Globus pallidus (tissue), 1 donor: ENCODE measurements at places on chromosomes 11 and 22.

GRCh38 chr22:27810609-27811151, 9.1 kb upstream of the MN1 start:
- no peak for DNase-seq

DNA sequence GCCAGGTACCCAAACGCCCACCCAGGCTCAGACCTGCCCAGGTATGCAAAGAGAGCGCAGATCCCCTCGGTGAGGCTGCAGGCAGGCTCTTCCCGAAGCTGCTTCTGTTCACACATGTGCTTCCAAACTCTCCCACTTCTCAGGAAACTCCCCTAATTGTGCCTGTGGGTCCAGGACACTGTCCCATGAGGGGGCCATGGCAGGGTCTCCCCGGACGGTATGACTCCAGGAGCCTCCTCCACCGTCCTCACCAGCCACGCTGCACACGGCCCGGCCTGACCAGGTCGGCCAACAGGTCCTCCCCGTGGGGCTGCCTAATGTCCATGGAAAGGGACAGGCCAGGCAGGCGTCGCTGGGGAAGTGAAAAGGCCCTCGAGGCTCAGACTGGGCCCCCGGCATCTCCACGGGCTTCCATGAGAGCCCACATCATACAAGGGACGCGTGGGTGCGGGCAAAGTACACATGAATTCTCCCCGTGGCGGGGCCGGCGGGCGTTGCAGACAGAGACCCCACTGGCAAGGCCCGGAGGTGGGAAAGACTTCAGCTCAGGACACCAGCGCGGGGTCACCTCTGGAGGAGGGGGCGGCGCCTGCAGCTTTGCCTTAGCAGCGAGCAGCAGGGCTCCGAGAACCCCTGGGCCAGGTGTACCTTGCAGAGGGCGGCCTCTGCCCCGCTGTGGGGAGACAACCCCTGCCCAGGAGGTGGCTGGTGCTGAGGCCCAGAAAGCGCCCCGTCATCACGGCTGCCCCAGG, 526.1 kb downstream of the BRD1 start:
- no peak for DNase-seq

GRCh38 chr11:78715639-78716311, 141.1 kb upstream of the NARS2 start:
- DNase-seq: peak; percentile 14

DNA sequence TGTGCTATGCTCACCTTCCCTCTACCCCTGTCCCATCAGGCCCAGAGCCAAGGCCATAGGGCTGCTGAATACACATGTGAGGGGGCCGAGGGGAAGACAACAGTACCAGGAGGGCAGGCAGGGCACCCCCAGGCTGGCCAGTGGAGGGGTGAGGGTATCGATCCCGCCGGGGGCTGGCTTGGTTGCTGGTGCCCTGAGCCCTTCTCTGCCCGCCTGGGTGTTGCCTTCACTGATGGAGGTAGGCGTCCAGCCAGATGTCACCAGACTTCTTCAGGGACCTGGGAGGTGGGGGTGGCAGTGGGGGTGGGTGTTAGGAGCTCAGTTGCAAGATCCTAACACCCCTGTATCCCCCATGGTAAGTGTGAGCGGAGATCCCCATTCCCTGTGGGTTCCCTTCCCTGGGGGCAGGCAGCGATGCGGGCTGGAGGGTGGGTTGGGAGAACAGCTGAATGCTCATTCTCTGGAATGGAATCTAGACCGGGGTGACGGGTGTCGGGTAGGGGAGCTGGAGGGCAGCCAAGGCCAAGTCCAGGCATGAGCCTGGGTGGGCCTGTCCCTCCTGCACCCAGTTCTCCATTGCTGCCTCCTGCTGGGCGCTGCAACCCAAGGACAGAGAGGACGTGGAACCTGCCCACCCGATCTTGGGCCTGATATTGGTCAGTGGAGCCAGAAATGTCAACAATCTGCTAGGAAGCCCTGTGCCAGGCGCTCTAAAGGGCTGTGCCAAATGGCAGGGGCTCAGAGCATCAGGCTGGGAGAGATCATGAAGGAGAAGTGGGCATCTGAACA, 17.6 kb downstream of the FADS3 start:
- DNase-seq: no peak

DNA sequence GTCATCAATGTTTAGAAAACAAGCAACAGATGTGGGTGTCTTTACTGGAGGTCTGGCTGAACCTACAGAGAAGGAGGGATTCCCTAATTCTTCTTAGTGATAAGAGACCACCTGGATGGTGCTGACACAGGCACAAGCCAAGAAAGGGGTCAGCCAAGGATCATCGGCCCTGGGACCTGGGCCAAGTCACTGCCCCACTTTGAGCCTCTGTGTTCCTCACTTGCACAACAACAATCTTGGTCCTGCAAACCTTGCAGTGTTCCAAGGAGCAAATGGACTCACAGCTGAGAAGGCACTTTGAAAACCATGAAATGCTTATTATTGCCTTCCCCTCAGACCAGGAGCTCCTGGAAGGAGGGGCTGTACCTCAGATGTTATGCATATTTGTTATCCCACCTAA, 7.0 kb upstream of the KCNE3 start:
- DNase-seq: no peak

GRCh38 chr11:33884601-33885000, 7.3 kb downstream of the LMO2 start:
- DNase-seq: no peak

DNA sequence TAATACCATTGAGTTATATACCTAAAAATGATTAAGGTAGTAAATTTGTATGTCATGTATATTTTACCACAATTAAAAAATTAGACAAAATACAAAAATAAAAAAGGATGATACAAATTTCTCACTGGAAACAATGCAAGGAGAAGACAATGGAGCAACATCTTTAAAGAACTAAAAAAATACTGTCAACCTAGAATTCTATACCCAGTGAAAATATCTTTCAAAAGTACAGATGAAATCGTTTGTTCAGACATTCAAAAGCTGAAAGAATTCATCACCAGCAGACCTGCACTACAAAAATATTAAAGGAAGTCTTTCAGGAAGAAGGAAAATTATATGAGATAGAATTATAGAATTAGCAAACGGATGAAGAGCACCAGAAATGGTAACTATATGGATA, 9.8 kb upstream of the ASCL2 start:
- DNase-seq: no peak

DNA sequence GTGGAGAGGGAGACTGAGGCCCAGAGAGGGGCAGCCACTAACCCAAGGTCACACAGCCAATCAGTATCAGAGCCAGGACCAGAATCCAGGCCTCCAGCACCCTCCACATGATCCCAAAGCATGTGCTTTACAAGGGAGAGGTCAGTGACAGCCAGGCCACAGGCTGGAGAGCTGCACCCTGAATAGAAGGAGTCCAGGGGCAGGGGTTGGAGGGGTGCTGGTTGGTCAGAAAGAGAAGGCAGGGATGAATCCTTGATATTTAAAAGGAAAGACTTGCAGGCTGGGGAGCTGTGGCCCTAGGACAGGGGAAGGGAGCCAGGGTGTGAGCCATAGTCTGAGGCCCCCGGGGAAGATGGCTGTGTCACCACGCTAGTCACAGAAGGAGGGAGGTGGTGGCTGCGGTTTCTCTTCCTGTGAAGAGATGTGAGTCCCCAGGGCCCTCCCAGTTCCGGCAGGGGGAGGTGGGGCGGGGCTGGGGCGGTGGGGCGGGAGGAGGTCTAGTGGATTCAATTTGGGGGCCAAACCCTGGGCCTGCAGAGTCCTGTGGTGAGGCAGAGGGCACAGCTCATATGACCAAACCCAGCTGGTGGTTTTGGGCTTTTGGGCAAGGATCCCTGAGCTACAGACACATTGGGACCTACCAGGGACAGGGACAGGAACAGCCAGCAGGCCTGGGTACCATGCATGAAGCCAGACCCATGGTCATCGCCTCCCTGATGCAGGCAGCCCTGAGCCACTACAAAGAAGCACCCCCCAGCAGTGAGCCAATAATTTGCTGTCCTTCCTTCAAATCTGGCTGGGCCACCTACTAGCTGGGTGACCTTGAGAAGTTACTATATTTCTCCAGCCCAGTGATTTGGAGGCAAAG, 14.0 kb downstream of the RAC2 start:
- no peak for DNase-seq

- DNase-seq: peak; percentile 66
These were observed at the start of gene TCF20 for GRCh38 chr22:42270510-42271190. TCF20 (minus strand) TSS chr22:42270653; CDS start chr22:42215305, 55,348 bp downstream.

DNA sequence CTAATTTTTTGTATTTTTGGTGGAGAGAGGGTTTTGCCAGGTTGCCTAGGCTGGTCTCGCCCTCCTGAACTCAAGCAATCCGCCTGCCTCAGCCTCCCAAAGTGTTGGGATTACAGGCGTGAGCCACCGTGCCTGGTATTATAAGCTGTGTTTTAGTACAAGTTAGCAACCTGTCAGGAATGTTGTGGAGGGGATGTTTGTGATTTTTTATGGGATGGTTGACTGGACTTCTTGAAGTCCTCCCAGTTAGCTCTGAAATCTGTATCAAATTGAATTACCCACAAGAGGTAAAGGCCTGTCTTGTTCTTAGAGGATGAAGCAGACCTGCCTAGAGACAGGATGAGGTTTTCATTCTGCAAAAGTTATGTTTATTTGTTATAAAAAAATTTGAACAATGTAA, 34.1 kb upstream of the IL18BP start:
- no peak for DNase-seq

DNA sequence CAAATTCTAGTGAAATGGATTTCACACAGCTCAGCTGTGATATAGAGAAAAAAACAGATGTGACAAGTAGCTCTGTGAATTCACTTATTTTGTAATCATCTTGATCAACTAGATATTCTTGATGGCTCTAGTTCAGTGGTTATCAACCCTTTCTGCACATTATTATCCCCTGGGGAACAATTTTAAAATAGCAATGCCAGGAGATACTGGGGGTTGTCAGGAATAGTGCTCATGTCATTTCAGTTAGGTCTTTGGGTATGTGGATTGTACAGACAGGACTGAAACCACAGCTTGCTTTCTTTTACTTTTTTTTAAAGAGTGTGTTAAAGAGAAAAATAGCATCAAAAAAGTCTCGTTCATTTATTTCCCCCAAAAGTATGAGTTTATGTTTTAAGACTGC, 269.0 kb upstream of the PDGFD start:
- no peak for DNase-seq

DNA sequence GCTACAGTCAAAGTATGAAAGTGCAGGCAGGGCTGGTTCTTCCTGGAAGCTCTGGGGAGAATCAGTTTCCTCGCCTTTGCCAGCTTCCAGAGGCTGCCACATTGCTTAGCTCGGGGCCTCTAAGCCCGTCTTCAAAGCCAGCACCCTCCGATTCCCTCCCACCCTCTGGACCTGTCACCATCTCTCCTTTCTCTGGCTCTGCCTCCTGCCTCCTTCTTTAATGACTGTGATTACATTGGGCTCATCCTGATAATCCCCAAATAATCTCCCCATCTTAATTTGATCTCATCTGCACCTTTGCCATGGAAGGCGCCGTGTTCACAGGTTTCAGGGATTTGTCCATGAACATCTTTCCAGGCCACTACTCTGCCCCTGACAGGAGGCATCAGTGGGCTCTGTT, 42.5 kb downstream of the MCM5 start:
- DNase-seq: no peak
